ENCODE measurements at places on chromosomes 5 and 9. TPM values are rescaled to one million over a fixed set of nuclear protein-coding genes. Genes with fewer than 3 reads are reported as not detected.

DNA sequence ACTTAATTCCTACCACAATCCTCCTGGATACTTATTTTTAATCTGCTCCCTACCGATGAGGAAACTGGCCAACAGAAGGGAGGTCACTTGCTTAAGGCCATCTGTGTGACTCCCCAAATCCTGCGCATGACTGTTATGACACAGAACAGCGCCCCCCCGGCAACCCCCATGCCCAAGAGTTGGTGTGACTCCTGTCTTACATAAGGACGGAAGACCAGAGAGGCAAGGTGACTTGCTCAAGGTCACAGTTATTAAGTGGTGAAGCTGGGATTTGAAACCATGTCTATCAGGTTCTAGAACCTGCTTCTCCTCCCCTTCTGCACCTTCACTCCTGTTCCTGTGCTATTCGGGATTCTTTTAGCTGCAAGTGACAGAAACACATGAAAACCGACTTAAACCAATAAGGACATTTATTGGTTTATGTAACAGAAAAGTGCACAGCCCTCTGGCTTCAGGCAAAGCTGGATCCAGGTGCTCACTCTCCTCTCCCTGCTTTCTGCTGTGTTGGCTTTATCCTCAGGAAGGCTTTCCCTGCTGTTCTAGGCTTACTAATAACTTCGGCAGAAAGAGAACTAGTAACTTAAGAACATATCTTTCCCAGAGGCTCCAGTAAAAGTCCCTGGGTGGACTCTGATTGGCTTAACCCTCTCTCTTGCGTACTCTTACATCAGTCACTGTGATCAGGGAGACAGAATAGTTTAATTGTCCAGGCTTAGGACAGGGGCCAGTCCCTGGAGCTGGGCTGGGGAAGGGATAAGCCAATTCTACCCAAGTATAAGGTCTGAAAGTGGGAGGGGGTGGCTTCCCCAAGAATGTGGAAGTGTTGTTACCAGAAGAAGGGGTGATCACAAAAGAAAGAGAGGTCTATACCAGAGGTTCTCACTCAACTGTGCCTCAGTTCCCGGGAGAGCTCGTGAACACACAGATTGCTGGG, 43.7 kb downstream of the FGF18 start:
- no peak for DNase-seq
- no peaks in the 10 kb centered on the region for H3K36me3 ChIP-seq
- no peak overlapping the region for H3K27ac ChIP-seq
- H3K4me3 ChIP-seq = no peak overlapping the region

GRCh38 chr9:14752871-14753270, 30.3 kb upstream of the CER1 start:
- no peak overlapping the region for H3K4me3 ChIP-seq
- peaks cover 16% of the 10 kb centered on the region for H3K4me1 ChIP-seq
- H3K27me3 ChIP-seq = peaks cover 21% of the 10 kb centered on the region
- H3K27ac ChIP-seq = no peak overlapping the region
- DNase-seq = no peak
- H3K36me3 ChIP-seq = no peaks in the 10 kb centered on the region

The PAPPA gene
- total RNA-seq = not detected

GRCh38 chr5:133421394-133421793, 190.9 kb downstream of the FSTL4 start:
- H3K27me3 ChIP-seq = no peaks in the 10 kb centered on the region
- no peaks in the 10 kb centered on the region for H3K36me3 ChIP-seq
- no peak overlapping the region for H3K4me3 ChIP-seq
- no peak overlapping the region for H3K27ac ChIP-seq

GRCh38 chr5:172768573-172769341, 2.2 kb downstream of the DUSP1 start:
- H3K4me3 ChIP-seq = no peak overlapping the region
- no peak overlapping the region for H3K27ac ChIP-seq
- peaks cover 66% of the 10 kb centered on the region for H3K4me1 ChIP-seq

DNA sequence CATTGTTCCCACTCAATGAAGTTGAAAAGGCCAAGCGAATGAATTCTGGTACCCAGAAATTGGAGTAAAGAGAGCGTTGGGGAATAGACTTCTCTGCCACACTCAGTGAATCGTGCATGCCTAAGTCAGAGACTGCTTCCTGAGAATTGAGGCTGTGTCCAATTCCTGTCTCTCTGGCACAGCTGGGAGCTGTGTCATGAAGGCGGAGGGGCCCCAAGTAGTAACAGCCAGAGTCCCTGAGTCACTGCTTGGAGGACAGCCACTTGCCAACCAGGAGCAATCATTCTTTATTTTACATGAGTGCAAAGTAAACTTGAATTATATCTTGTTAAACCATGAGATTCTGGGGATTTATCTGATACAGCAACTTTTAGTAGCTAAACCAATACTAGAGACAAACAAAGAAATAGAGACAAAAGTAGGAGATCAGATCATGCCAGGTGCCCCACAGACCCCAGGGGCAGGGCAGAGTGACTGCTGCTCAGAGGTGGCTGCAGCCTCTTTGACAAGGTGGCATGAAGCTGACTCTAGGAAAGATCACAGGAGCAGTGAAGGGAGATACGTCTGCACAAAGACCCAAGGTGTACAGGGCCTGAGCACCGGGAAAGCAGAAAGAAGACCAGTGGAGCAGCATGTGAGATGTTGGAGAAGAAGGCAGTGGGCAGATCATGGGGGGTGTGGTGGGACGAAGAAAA, 246.0 kb downstream of the GADD45G start:
- no peaks in the 10 kb centered on the region for H3K4me1 ChIP-seq
- DNase-seq = no peak
- H3K36me3 ChIP-seq = no peaks in the 10 kb centered on the region
- H3K27me3 ChIP-seq = no peaks in the 10 kb centered on the region
- no peak overlapping the region for H3K4me3 ChIP-seq

GRCh38 chr5:149878371-149878770, 66.2 kb downstream of the PDE6A start:
- H3K36me3 ChIP-seq = no peaks in the 10 kb centered on the region
- no peaks in the 10 kb centered on the region for H3K4me1 ChIP-seq
- no peak for DNase-seq
- H3K4me3 ChIP-seq = no peak overlapping the region

The NME5 gene
- total RNA-seq = not detected

The ZNF618 gene
- 0.10 TPM for total RNA-seq

GRCh38 chr5:172101547-172102217, 86.3 kb downstream of the STK10 start:
- no peaks in the 10 kb centered on the region for H3K27me3 ChIP-seq
- no peak overlapping the region for H3K27ac ChIP-seq
- no peak overlapping the region for H3K4me3 ChIP-seq

- H3K27me3 ChIP-seq = no peaks in the 10 kb centered on the region
- H3K4me1 ChIP-seq = peaks cover 87% of the 10 kb centered on the region
- H3K4me3 ChIP-seq = peak overlapping the region; percentile 17
Observed at GRCh38 chr5:134099288-134099872, 15.1 kb upstream of the TCF7 start.

- no peak for DNase-seq
- H3K27me3 ChIP-seq = peaks cover 34% of the 10 kb centered on the region
- H3K4me3 ChIP-seq = no peak overlapping the region
Observed at GRCh38 chr5:41509399-41510175, 814 bp downstream of the PLCXD3 start.

- no peak for DNase-seq
- no peak overlapping the region for H3K27ac ChIP-seq
- H3K4me3 ChIP-seq = no peak overlapping the region
- no peaks in the 10 kb centered on the region for H3K27me3 ChIP-seq
- H3K36me3 ChIP-seq = no peaks in the 10 kb centered on the region
- H3K4me1 ChIP-seq = peaks cover 4% of the 10 kb centered on the region
Observed at GRCh38 chr5:176883700-176884570, 15.2 kb downstream of the HK3 start.

DNA sequence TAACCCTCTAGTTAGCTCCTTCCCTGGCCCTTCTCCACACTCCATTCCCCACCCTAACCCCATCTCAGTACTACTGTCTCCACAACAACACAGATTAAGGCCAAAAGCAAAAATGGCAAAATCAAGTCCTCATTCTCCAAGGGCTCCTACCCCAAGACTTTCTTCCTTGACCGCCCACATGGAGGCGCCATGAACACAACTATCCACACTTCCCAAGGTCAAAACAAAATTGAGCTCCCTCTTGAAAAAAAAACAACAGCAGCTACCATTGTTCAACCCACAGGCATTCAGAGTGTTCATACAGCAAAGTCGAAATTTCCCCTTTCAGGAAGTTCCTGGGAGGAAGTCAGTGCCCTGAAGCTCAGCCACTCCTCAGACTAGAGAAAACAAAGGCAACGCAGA, 54.4 kb downstream of the GNAQ start:
- H3K27me3 ChIP-seq = no peaks in the 10 kb centered on the region
- no peaks in the 10 kb centered on the region for H3K36me3 ChIP-seq
- peaks cover 55% of the 10 kb centered on the region for H3K4me1 ChIP-seq
- H3K4me3 ChIP-seq = peak overlapping the region; percentile 15
- peak overlapping the region; percentile 83 for H3K27ac ChIP-seq

The KIF12 gene
- total RNA-seq = not detected

DNA sequence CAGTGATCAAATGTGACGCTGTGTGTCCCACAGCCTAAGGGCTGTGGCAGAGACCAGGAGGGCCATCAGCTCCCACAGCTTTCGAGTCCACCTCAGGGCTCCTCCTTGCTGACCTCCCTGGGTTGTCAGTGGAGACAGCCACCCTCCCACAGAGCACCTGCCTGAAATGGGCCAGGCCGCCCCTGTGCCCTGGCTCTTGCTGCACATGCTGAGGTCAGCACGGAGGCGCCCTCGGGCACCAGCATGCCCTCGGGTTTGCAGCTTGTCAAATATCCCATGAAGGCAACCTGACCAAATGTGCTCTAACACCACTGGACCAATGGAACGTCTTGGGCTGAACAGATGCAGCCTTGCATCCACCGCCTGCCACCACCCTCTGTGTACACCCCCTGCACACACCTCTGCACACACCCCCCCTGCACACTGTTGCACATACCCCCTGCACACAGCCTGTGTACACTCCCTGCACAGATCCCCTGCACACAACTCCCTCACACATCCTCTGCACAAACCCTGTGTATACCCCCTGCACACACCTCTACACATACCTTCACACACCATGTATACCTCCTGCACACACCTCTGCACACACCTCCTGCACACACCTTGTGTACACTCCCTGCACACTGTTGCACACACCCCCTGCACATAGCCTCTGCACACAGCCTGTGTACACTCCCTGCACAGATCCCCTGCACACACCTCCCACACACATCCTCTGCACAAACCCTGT, 2.0 kb upstream of the CEP72 start:
- no peak overlapping the region for H3K27ac ChIP-seq
- no peak overlapping the region for H3K4me3 ChIP-seq
- peaks cover 39% of the 10 kb centered on the region for H3K4me1 ChIP-seq
- H3K27me3 ChIP-seq = peaks cover 14% of the 10 kb centered on the region
- H3K36me3 ChIP-seq = peaks cover 9% of the 10 kb centered on the region

DNA sequence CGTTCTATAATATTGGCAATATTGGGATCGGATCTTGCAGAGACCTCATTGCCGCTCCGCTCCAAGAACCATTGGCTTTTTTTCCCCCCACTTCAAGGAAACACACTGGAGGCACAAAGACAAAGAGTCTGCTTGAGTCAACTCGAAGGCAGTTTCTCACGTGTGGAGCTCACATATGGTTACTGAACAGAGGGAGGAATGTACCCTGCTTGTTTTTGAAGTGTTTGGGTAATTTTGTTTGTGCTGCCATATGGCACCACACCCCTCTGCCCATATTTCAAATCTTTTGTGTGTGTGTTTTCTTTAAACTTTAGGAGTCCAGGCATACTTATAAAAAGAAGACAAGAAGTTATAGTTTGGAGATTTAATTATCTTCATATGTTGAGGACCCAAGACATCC, 595.9 kb downstream of the DTWD2 start:
- H3K36me3 ChIP-seq = no peaks in the 10 kb centered on the region
- no peak overlapping the region for H3K27ac ChIP-seq

GRCh38 chr9:113388833-113389232, 12.0 kb upstream of the HDHD3 start:
- H3K27me3 ChIP-seq = no peaks in the 10 kb centered on the region
- H3K4me3 ChIP-seq = no peak overlapping the region
- peaks cover 7% of the 10 kb centered on the region for H3K36me3 ChIP-seq
- H3K4me1 ChIP-seq = no peaks in the 10 kb centered on the region

GRCh38 chr5:173452119-173452905, 124.1 kb upstream of the STC2 start:
- H3K4me3 ChIP-seq = no peak overlapping the region
- H3K27me3 ChIP-seq = no peaks in the 10 kb centered on the region
- DNase-seq = no peak
- no peaks in the 10 kb centered on the region for H3K36me3 ChIP-seq
- H3K4me1 ChIP-seq = no peaks in the 10 kb centered on the region
- H3K27ac ChIP-seq = no peak overlapping the region

GRCh38 chr5:167575330-167575729, 716.1 kb upstream of the WWC1 start:
- DNase-seq = no peak
- no peak overlapping the region for H3K27ac ChIP-seq
- no peak overlapping the region for H3K4me3 ChIP-seq

The FOXD4L4 gene
- total RNA-seq = not detected

GRCh38 chr5:142434322-142434612, 109.4 kb upstream of the SPRY4 start:
- H3K4me3 ChIP-seq = no peak overlapping the region
- no peaks in the 10 kb centered on the region for H3K27me3 ChIP-seq

DNA sequence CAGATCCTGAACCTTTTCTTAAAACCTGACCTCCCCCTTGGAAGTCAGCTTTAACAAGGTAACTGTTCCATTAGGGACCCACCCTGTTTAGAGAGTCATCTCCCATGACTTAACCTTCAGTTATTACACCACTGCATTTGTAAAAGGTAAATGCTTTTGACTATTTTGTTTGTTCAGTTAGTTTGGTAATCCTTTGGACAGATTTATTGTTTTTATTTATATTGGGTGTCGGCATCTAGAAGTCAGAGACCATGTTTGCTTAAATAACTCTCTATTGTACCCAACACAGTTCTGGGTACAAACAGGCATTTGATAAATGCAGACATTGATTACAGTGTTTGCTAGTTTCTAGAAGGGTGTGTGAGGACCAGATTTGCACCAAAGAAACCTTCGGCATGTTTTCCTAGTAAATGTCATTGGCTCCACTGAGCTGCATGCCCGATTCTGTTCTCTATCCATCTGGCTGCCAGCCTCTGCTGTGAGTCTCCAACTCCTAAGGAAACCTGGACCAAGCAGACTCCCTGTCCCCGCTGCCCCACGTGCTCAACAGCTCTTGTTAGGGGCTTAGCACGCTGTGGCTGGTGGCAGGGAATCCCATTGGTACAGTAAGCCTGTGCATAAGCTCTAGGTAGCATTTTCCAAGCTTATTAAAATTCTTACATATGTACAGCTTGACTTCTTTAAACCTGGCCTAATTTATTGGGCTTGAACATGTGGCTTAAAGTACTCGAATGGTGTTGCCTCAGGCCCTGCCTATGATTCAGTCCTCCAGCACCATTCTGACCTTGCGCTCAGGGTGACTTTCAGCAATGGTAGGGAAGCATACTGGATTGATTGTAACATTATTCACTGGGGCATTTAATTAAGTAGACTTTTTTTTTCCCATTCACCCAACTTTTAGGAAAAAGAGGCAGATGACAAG, 6.6 kb downstream of the PCBD2 start:
- peaks cover 3% of the 10 kb centered on the region for H3K4me1 ChIP-seq
- no peak for DNase-seq
- no peak overlapping the region for H3K4me3 ChIP-seq
- H3K36me3 ChIP-seq = peaks cover 9% of the 10 kb centered on the region
- H3K27me3 ChIP-seq = no peaks in the 10 kb centered on the region
- no peak overlapping the region for H3K27ac ChIP-seq

GRCh38 chr5:61264273-61264661, 67.8 kb upstream of the ZSWIM6 start:
- no peak overlapping the region for H3K27ac ChIP-seq
- peaks cover 13% of the 10 kb centered on the region for H3K4me1 ChIP-seq
- H3K4me3 ChIP-seq = no peak overlapping the region
- H3K36me3 ChIP-seq = no peaks in the 10 kb centered on the region
- DNase-seq = no peak

The CDH18 gene
- total RNA-seq = not detected

Data from activated naive CD4-positive, alpha-beta T cell treated with anti-CD3 and anti-CD28 coated beads for 36 hours (primary cell).